ENCODE measurements at places on chromosomes 7 and 10. TPM values are rescaled to one million over a fixed set of nuclear protein-coding genes. Genes with fewer than 3 reads are reported as not detected.

HHEX gene
- not detected for total RNA-seq

RBP3 gene
- not detected for total RNA-seq

SFMBT2 gene
- 0.85 TPM for total RNA-seq

PRSS58 gene
- not detected for total RNA-seq

CFAP70 gene
- total RNA-seq = 0.18 TPM

GRB10 gene
- total RNA-seq = 47.3 TPM

GRID2IP gene
- not detected for total RNA-seq

COL28A1 gene
- not detected for total RNA-seq

SPDYE2B gene
- total RNA-seq = not detected

AGR3 gene
- not detected for total RNA-seq

TMEM130 gene
- 2.5 TPM for total RNA-seq

GALNT17 gene
- total RNA-seq = 0.76 TPM

BEND7 gene
- total RNA-seq = 8.1 TPM

ZNF722 gene
- not detected for total RNA-seq

NRP1 gene
- total RNA-seq = 39.6 TPM

INA gene
- not detected for total RNA-seq

TEX36 gene
- not detected for total RNA-seq

AGR2 gene
- not detected for total RNA-seq

A1CF gene
- total RNA-seq = 0.10 TPM

GPR15LG gene
- not detected for total RNA-seq

FAM25G gene
- not detected for total RNA-seq

GHITM gene
- total RNA-seq = 260 TPM

NODAL gene
- total RNA-seq = not detected

RABGEF1 gene
- 28.2 TPM for total RNA-seq

SUFU gene
- 2.8 TPM for total RNA-seq

TAF6 gene
- 62.1 TPM for total RNA-seq

SGPL1 gene
- total RNA-seq = 29.7 TPM

PNPLA8 gene
- 22.5 TPM for total RNA-seq

CALML5 gene
- not detected for total RNA-seq

LIMK1 gene
- 44.0 TPM for total RNA-seq

Measured in H4 (cell line).